ENCODE measurements at places on chromosomes 7 and 10.

DNA sequence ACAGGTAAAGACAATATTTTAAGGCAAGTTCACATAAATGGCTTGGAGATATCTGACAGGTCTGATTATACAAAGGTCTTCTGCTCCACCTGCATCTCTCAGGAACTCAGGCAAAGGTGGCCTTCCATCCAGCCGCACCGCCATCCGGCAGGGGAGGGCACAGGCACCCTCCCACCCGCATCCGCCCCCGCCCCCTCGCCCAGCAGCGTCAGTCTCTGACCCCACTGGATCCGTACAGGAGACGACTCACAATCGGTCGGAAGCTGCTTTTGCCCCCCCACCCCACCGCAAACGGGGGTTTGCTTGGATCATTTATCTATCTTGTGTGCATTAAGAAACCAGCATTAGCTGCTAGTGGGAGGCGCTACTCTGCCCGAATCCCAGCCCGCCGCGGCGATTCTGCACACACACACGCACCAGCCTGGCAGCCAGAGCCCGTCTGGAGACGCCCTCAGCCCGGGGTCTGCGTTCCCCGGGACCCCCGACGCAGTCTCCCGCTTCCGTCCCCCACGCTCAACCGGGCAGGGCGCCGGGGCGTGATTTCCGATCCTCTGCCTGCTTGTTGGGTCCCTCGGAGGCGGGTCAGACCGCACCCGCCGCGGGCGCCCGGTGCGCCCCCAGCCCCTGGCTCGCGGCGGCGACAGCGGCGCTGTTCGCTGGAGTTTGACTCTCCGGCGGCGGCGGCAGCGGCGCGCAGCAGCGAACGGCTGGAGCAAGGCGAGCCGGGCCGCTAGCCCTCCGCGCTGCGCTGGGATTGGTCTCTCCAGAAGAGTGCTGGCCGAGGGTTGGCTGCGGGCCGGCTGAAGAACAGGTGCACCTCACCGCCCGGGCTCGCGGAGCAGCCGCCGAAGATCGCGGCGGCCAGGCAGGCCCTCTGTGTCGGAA lies 820 bp upstream of the NRG3 start:
- DNase-seq, result no peak

DNA sequence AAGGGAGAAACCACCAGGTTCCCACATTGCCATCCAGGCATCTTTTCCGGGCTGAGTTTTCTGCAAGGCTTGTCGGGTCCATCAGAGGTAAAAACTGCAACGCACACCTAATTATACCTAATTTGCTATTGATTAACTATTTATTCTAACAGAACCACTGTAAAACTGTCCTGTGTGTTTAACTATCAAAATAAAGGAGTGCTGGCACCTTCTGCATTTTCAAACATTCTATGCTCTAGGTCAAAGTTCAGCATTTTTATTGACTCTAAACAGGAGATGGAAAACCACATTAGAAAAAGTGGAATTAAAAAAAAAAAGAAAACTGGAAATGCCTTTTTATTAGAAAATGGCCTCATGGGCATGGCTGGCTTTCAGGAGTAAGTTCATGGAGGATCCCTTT lies 82.0 kb downstream of the ADARB2 start:
- DNase-seq, result no peak

GRCh38 chr7:26879671-26880070 lies 15.3 kb upstream of the SKAP2 start:
- no peak for DNase-seq

DNA sequence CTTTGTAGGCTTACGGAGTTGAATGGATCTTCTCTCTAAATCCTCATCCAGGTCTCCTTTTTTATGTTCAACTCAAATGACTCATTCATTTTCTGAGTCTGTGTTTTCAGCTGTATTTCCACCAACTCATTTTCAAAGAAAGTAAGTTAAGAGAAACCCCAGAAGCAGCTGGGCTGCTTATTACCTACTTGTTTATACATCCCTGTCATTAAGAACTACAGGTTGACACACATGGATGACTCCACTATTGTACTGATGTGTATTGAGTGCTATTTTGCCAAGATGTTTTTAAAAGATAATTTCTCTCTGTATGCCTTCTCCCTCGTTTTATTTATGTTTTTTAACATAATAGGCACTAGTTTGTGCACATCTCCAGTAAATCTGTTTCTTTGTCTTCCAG lies 41.9 kb downstream of the DGKI start:
- no peak for DNase-seq

DNA sequence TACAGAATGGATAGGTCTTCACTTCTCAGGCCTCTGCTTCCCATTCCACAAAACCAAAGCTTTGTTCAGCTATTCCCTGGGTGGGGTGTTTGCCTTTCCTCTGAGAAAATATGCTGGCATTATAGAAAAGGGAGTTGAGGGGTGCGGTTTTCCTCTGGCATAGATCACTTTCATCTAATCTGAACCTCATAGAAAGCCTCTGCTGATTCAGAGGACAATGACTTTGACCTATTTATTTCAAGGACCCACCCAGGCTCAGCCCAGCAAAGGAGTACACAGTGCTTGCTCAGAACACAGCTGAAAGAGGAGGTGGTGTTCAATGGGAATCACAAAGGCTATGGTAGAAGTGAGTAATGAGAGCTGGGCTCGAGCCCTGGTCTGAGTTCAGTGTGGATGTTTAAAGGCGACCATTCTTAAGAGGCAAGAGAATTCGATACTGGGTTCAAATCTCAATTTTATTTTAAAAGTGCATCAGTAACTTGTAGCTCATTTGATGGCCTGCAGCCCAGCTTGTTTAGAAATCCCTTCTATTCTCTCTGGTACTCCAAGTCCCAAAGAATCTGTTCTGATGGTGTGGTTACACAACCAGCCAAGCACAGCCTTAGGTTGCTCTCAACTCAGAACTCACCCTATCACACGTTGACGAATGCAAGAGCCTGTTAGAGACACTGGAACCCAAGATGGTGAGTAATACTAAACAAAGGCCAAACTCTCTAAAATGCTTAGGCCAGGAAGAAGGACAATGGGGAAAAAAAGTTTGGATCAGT lies 1012.8 kb downstream of the LRMDA start:
- no peak for DNase-seq

GRCh38 chr10:88500656-88501055 lies 82.5 kb downstream of the RNLS start:
- no peak for DNase-seq

DNA sequence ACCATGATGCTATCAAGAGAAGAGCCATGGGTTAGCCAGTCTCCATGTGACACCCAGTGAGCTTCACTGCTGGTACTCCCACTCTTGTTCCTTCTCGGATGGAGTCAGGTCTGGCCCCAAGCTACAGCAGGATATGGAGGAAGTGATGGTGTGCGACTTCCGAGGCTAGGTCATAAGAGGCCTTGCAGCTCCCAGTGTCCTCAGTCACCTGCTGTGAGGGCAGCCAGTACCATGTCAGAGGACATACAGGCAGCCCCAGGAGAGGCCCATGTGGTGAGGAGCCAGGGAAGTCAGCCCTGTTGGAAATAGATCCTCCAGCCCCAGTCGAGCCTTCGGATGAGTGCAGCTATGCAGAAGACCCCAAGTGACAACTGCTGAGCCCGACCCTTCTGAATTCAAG lies 237.0 kb downstream of the EBF3 start:
- no peak for DNase-seq

DNA sequence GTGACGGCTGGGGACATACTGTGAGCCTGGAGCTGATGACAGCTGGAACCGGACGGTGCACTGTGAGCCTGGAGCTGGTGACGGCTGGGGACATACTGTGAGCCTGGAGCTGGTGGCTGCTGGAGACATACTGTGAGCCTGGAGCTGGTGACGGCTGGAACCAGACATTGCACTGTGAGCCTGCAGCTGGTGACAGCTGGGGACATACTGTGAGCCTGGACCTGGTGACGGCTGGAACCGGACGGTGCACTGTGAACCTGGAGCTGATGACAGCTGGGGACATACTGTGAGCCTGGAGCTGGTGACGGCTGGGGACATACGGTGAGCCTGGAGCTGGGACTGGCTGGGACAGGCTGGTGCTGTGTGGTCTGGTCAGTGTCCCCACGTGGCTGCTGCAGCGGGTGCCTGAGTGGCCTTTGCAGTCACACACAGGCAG lies 47.9 kb downstream of the PTPRN2 start:
- no peak for DNase-seq

DNA sequence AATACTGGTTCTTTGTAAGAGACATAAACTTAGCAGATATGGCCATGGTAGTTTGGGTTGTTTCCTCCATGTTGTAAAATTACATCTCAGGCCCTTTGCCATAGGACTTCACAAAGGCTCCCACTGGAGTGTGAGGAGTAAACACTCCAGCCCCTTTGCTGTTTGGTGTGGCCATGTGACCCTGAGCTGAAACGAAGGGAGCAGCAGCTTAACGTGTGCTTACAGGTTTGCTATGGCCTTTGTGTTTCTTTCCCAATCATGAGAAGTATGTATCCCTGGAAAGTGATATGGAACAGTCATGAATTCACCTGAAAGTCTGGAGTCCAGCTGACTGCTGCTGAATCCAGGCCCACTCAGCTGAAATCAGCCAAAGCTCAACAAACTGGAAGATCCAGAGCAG lies 23.8 kb upstream of the SFTPA1 start:
- DNase-seq, result no peak

GRCh38 chr7:21504021-21504420 lies 38.8 kb upstream of the DNAH11 start:
- DNase-seq, result no peak

DNA sequence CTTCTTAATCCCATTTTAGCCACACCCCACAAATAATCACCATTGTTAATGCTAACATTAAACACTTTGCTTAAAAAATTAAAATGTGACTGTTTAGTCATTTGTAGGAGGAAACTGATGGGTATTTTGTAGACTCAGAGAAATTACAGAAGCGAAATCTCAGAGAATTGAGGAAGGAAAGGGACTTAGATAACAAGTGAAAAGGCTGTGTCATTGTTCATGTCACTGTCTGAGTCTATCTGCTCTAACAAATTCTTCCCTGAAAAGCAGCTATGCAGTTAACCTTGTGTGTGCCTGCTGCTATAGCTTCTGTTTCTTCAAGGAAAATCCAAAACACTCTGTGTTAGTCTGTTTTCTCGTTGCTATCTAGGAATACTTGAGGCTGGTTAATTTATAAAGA lies 40.9 kb upstream of the PLXDC2 start:
- no peak for DNase-seq

DNA sequence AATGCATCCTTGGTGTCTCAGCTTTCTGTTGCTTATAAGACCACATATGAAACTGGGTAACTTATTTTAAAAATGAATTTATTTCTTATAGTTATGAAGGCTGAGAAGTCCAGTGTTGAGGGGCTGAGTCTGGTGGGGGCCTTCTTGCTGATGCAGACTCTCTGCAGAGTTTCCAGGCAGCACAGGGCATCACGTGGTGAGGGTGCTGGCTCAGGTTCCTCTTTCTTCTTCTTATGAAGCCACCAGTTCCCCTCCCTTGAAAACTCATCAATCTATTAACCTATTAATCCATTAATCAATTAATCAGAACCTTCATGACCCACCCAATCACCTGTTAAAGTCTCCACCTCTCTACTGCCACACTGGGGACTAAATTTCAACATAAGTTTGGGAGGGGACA lies 595.6 kb upstream of the NRP1 start:
- no peak for DNase-seq

GRCh38 chr10:29648983-29649268 lies 14.2 kb upstream of the SVIL start:
- DNase-seq, result no peak

Measured in SIG-M5 (cell line).